ENCODE measurements at places on chromosomes 7 and 10. TPM values are rescaled to one million over a fixed set of nuclear protein-coding genes. Genes with fewer than 3 reads are reported as not detected.

DNA sequence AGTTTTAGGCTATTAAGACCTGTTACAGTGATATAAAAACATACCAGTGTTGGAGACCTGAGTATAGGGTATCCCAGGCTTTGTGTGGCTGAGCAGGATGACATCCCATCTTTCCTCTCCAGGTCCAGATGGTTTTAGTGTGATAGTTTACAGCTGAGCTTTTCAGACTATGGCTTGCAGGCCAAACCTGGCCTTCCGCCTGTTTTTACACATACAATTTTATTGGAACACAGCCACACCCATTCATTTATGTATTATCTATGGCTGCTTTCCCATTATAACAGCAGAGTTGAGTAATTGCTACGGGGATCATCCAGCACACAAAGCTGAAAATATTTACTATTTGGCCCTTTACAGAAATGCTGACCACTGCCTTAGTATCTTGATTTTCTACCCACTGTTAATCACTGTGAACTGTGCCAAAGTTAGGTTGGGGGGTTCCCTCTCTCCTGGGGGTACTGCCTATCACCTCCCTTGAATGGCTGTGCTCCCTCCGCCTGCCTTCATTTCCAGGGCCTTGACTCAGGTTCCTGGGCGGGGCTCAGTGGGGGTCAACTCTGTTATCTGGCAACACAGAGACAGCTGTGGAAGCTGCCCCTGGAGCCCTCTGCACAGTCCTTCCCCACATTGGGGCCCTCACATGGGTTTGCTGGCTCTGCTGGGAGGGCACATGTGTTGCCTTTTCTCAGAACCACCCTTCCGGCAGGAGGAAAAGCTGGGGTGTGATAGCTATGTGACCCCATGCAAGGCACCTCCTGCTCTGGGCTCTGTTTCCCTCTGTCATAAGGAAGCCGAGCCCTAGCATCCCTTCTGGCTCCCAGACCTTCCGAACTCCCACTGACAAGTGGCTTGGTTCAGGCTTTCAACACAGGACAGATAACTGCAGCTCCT is 40.3 kb upstream of the SH2D4B start:
- no peak for DNase-seq

- peak; percentile 46 for DNase-seq
Measured at GRCh38 chr10:86389441-86390193, 23.0 kb upstream of the GRID1 start.

DNA sequence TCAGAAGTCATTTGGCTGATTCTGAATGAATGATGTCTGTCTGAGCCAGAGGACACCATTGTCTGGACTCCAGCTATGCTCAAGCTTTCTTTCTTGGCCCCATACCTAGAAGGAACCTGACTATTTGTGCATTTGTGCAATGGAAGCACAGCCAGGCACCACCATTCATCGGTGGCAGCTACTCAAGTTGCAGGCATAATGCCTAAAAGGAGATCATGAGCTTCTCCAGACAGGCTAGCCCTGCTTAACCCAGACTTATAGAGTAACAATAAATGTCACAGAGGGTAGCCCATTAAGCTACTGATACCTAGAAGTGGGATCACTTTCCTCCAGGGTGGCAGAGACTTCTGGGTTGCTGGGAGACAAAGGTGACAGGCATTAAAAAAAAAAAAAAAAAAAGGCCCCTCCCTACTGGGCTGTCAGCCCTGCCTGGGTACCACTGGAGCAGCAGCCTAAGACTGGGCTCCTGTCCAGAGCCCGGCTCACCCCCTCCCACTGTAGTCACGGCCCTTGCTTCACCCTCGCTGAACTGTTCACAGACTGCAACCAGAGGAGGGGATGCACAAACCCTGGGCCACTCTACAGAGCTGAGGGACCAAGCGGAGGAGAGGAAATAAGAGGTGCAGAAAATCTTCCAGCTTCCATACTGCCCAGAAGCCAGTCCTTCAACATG is 75.4 kb upstream of the ATP6V0A4 start:
- peak; percentile 34 for DNase-seq

DNA sequence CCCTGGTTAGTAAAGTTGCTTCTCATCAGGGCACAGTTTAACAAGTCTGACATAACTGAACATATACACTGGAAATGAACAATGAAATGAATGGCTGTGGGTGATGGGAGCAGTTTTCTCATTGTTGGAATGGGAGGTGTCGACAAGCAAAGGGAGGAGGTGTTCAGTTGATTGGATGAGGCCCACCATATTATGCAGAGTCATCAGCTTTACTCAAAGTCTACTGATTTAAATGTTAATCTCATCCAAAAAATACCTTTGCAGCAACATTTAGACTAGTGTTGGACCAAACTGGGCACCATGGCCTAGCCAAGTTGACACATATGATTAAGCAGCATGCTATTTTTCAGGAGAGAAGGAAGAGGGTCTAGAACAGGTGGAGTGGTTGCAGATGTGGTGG is 201.7 kb downstream of the RAMP3 start:
- no peak for DNase-seq

- no peak for DNase-seq
Measured at GRCh38 chr10:79145517-79146470, 77.0 kb downstream of the ZMIZ1 start.

DNA sequence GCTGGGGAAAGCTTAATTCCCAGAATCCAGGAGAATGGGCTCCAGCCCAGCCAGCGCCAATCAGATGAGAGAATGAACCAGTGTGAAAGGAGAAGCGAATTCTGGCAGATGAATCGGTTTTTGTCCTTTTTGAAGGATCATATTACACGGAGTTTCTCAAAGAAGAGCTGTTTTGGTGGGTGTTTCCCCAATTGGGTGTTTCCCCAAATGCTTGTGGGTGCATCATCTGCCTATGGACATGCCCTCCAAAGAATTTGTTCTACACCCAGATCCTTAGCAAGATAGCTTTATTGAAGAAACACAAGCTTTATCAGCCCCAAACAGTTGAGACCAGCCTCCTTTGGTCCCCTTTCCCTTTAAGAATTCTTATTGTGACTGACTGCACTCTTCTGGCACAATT is 186.5 kb upstream of the GPR26 start:
- DNase-seq = no peak

GRCh38 chr10:75401569-75402485 is at the start of gene ZNF503:
ZNF503 (minus strand) TSS chr10:75401764; CDS start chr10:75401419, 345 bp downstream.
- DNase-seq = peak; percentile 99

- no peak for DNase-seq
Measured at GRCh38 chr10:122085423-122085911, 96.5 kb downstream of the TACC2 start.

- no peak for DNase-seq
Measured at GRCh38 chr10:85293483-85293882, 965.1 kb downstream of the CCSER2 start.

- no peak for DNase-seq
Measured at GRCh38 chr7:22542254-22542653, 42.3 kb upstream of the STEAP1B start.

DNA sequence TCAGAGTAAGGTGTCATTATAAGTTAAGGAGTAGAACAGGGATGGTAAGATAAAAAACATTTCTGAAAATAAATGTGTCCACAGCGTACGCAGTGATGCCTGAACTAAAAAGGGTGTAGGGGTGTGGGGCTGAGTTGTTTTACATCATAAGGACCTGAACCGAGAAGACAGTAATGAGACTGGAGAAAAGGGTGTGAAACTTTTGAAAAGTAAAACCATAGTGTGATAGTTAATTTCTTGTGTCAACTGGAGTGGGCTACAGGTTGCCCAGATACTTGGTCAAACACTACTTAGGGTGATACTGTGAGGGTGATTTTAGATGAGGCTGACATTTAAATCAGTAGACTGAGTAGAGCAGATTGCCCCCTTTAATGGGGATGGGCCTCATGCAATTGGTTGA is 169.0 kb upstream of the PRPS1L1 start:
- no peak for DNase-seq

DNA sequence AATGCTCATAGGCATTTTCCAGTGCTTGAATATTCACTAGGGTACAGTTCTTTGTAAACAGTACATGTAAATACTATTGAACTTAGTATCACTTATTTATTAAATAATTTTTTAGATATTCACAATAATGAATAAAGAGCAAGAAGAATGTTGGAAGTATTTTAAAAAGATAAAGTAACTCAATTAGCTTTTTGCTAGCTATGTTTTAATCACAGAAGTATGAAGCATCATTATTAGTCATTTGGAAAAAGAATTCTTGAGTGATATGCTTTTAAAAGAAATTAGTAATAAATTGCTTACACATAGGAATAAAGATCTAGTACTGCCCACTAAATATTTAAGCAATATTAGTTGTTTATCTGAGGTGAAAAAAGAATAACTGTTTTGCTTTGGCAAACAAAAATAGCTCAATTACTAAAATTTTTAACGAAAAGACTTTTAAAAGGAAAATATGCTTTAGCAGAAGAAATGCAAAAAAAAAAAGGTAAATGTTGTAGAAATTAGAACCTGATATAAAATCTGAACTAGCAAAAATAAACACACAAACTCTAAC is 66.5 kb downstream of the SGMS1 start:
- no peak for DNase-seq

DNA sequence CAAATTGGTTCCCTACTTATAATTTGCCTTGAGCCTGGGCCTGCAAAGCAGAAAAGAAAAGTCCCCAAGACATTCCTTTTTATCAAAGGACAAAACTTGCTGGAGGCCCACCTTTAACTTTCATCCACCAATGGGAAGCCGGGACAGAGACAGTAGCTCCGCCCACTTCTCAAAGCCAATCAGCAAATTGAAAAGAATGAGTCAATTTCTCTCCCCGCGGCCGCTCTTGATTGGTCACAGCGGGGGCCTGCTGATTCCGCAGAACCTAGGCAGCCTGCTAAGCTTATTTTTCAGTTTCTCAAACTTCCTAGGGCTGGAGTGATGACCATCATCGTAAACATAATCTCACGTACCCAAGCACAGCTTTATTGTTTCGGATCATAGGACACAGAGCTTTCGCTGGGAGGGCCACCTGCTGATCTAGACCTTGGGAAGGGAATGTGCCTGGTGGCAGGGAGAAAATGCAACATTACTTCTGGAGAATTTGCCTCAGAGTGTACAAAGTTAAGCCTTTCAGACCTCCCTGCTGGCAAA is at the start of gene SLC13A4:
TSS of gene SLC13A4 (minus strand) at position 51 of the 534 bp plus-strand sequence. CDS start 690 bp downstream, outside the sequence.
- DNase-seq = no peak

DNA sequence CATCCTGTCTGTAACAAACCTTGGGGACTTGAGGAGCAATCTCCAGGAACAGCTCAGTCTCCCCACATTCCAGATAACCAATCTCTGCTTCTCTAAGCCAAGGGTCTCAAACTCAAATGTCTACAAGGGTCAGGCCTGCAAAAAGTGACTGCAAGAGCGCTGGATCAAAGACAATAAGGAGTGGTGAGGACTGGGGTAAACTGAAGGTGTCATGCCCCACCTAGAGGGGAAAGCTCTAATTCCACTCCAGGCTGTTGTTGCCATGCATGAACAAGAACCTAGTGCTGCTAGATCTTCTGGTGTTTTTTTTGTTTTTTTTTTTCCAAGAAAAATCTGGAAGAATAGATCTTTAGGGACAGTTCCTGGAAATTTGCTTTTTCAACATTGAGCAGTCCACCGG is 117.9 kb upstream of the MACROH2A2 start:
- no peak for DNase-seq

The ZNF277 gene
- 10.3 TPM for polyA plus RNA-seq

The ZNF117 gene
- 1.1 TPM for polyA plus RNA-seq

The IGF2BP3 gene
- not detected for polyA plus RNA-seq

The RBP3 gene
- polyA plus RNA-seq = not detected

All from brain (organoid and tissue), 16 donors.